ENCODE measurements at places on chromosomes 2 and 18.

DNA sequence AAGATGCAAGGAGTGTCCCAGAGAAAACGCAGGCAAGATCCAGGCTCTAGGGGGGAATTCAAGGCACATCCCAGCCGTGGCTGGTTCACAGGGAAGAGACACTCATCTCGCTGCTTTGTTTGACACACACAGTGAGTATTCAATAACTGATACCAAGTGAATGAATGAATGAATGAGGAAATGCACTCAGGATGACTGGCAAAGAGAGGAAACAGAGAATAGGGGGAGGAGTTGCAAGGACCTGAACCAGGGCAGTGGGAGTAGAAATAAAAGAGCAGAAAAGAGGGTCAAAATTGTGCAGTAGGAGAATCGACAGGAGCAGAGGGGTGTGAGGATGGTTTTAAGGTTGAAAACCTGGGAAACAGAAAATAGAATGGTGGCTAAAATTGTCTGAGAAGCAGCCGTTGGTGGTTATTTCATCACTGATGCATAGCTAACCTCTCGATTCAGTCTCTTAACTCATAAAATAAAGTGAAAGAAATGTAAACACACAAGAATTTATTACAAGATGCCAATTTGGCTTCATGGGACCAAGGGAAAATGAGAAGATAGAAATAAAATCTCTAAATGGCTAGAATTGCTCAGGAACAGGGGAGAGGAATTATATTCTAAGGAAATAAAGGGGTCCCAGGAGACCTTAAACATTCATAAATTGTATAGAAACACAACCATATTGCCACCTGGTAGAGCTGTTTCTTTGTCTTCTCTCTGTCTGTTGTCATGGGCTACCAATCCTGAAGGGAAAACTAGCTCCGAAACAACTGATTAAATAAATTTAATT lies 63.9 kb upstream of the PHLPP1 start:
- DNase-seq: no peak

DNA sequence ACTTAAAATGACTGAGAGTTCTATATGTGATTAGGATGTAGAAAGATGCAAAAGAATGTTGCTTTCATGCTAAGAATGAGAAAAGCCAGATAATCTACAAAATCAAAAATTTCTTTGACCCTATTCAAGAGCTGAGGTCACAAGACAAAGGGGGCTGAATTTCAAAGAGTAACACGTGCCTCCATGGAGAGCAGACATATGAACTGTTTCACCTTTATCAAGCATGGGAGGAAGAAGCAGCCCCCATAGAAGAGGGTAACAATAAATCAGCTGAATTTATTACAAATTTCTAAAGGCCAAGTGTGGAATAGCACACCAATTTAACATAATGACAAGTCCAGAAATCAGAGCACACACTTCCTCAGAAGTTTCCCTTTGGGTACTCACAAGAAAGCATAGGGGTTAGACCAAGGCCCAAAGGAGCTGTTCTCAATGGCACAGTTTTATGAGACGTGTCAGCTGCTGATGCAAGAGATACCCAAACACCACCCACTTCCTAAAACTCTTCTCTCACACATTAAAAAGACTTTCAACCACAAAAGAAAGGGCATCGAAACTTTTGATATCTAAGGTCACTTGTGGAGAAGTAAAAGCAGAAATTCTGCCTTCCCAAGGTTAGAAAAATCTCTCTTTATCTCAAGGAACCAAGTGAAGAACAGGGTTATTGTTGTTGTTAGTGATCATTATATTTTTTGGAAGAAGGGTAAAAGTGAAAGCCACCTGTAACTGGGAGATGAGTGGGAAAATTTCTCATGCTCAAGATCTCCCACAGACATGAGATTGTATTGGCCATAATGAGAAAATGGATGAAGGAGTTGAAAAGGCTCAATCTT lies 950.1 kb downstream of the TRIB2 start:
- DNase-seq: no peak

- no peak for DNase-seq
Measured at GRCh38 chr2:33420726-33421125, 55.7 kb upstream of the RASGRP3 start.

DNA sequence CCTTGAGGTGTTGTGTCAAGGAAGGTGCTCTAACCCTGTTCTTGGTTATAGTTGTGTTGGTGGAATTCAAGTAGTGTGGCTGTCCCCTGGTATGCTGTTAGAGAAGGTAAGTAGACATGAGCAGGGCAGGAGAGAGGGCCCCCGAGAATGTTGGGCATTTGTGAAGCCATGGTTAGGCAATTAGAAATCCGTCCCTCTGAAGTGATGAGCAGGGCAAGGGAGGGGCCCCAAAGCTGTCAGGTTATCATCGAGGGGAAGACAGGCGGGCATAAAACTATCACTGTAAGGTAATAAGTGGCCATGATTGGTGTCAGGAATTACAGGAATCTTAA lies 5.2 kb downstream of the XRCC5 start:
- no peak for DNase-seq

- DNase-seq: no peak
Measured at GRCh38 chr2:181054843-181055242, 74.4 kb downstream of the UBE2E3 start.

DNA sequence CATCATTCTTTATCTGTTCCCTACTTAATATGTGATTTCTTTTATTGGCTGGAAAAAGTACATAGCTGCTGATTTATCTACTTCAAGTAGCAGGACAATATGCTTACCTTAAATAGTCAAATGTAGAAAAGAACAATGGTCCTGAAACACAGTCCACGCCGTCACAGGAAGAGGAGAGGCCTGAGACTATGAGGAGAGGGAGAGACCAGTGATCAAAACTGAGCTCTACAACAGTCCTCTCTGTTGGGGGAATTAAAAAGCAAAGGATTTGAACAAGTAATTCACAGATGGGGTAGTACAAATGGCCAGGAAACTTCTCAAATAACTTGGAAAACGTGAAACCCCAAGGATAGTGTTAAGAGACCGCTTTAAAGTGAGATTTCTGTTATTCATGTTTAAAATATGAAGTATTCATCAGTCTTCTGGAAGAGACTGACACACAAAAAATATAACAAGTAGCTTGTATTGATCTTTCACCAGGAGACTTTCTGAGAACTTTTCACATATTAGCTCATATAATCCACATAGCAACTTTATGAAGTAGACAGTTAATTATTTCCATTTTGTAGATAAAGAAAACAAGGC lies 20.2 kb downstream of the SCYGR8 start:
- DNase-seq: no peak

Measured in foreskin melanocyte (primary cell).